Stimulated activated CD8-positive, alpha-beta memory T cell treated with anti-CD3 and anti-CD28 coated beads, Interleukin-12 subunit alpha, Interleukin-12 subunit beta, amount 100 ng/mL, for 4 hours (primary cell): ENCODE measurements at places on chromosomes 7 and 10.

GRCh38 chr7:51446785-51447184 lies 130.2 kb upstream of the COBL start:
- no peak for DNase-seq

DNA sequence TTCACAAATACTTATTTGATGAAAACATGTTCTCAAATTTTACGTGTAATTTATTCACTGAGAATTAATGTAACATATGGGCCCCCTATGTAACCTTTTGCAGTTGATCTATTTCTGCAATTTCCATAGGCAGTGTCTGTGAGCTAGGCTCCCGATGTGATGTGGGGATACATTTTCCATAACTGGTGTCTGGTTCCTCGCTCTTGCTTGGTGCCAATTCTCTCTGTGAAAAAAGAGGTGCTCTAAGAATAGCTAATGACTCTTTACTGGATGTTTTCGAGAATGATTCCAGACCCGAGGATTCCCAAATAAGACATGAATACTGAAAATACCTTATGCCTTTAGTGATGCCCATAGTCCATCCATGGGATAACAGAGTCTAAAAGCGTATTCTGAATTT lies 286.7 kb upstream of the FZD8 start:
- DNase-seq = no peak

DNA sequence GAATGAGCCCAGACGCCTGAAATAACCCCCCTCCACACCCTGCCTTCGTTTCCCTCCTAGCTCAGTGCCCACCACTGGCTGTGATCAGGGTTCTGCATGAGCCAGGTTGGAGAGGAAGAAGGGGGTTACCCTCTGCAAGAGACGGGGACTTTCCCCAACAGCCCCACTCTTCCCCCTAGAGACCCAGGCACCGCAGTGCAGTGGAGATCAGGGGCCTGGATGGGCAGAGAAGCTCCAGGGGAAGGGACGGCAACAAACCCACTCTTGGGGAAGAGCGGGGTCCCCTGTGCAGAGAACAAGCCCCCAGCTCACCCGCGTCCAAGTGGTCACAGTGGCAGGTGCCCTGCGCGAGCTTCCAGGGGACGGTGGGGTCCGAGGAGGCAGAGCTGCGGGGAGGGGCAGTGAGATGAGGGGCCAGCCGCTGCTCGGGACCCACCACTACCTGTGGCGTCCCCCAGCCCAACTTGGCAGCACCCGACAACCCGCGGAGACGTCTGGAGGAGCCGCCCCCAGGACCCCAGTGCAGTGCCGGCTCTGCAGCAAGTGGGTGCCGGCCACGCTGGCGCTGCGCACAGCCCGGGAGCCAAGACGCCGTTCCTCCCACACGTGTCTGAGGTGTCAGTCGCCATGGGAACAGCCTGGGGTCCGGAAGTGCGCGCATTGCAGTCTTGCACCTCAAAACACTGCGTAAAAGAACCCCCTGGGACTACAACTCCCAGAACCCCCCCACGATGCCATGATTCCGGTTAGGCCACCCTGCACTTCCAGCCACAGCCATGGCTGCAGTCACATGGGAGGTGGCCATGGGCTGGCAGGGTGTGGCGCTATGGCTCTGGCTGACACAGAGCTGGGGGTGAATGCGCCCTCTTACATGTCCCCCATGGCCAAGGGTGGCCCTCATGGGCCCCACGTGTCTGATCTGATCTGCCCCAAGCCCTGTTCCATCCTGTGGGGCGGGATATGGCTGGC lies 45.8 kb upstream of the WIPI2 start:
- peak; percentile 65 for DNase-seq

DNA sequence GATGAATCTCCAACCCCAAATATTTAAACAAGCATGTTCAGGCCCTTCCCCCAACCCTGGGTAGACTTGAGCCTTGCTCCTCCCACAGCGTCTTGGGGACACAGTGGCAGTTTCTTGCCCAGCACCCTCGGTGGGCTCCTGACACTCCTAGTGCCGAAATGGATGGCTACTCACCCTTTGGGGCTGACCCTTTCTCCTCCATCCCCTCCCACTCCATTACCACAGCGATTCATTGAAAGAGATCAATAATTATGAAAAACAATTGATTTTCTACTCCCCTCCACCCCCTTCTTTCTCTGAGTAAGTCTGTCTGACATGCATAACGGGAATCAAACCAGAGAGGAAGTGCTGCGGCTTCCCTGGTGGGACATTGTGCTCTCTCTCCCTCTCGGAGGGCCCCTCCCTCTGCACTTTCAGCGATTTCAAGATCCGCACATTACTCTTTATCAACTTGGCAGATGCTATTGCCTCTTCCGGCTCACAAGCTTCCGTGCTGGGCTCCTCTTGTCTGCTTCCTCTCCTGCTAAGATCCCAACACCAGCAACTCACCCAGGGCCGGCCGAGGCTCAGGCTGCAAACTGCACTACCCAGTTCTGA lies 79.0 kb upstream of the PLXNA4 start:
- DNase-seq = no peak

DNA sequence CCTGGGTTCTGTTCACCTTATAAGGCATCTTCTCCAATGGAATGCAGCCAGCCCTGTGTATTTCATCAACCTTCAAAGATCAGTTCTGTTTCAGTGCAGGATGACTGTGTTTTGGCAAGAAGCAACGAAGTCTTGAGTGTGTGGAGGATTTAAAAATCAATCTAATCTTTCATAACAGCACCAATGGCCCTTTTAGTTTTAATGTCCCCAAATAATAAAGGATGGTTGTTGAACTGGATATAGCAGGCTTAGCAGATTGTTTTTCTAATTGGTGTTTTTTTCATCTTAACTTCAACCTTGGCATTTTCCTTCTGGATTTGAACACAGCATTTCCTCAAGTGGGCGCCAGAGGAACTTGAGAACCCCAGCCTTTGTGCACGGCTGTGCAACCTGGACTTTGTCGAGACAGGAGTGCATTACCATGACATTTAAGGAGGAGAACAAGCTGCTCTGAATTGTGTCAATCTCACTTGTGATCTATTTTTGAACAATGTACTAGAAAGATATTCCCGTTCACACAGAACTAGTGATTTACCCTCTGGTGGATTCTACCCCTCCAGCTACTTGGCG lies 313.3 kb upstream of the AKR1E2 start:
- no peak for DNase-seq

DNA sequence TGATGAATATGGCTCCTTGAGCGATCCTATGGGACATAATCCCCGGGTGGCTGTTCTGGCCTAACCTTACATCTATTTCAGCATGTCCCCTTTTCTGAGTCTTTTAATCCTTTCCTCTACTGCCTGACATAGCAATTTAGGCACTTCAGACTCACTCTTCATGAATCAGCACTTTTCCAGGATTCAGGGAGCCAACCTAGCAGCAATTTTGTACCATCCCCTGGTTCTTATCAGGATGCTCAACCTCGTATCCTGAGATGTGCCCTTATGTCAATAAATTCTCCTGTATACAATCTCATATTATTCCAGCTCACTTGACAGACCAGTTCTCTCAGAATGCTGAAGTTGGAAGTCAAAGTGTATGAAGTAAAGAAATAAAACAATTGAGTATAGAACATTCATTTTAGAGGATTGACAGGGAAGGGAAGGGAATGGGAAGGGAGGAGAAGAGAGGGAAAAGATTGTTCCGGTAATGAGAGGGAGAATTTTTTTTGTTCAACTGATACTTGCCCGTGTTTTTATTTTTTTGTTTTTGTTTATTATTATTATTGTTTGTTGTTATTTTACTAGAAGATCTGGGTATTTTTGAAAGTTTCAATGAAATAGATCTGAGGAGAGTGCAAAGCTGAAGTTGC lies 8.2 kb upstream of the ZC3HAV1 start:
- no peak for DNase-seq

- no peak for DNase-seq
Measured at GRCh38 chr10:129660569-129660968, 193.5 kb downstream of the MGMT start.

- no peak for DNase-seq
Measured at GRCh38 chr10:13913897-13914296, 327.1 kb downstream of the PRPF18 start.

GRCh38 chr10:92848037-92848440 lies 281 bp upstream of the EXOC6 start:
- no peak for DNase-seq
